ENCODE measurements at places on chromosomes 3 and 15. TPM values are rescaled to one million over a fixed set of nuclear protein-coding genes. Genes with fewer than 3 reads are reported as not detected.
A peak's percentile ranks its signal among the peaks of the same experiment; 100 is the strongest.

- no peak for DNase-seq
Measured at GRCh38 chr3:12278566-12278965, 10.3 kb upstream of the PPARG start.

GRCh38 chr15:74242441-74243185 is 6.5 kb downstream of the CCDC33 start:
- DNase-seq = no peak

CNTN3 gene
- total RNA-seq = 1.8 TPM

STRIT1 gene
- total RNA-seq = not detected

DNA sequence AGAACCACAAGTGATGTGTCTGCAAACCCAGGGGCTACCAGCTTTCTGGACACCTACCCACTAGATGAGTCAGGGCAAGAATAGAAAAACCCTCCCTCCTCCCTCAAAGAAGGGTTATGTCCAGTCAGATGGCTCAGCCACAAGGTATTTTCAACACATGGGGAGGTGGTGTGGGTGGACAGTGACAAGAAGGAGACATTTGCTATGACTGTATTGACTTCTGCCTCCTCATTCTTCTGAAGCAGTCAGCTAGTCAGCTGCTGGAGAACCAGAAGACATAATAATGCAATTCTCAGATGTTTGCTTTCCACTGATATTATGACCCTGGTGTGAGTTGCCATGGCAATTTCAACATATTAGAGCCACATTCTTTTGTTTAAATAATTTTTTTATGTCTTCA is 66.7 kb upstream of the GOLGA8B start:
- no peak for DNase-seq

- no peak for DNase-seq
Measured at GRCh38 chr3:72439321-72440183, 408.7 kb downstream of the SHQ1 start.

- DNase-seq = no peak
Measured at GRCh38 chr3:37645517-37646380, 215.9 kb upstream of the CTDSPL start.

- DNase-seq = no peak
Measured at GRCh38 chr15:74802862-74803447, 9.7 kb upstream of the LMAN1L start.

DNA sequence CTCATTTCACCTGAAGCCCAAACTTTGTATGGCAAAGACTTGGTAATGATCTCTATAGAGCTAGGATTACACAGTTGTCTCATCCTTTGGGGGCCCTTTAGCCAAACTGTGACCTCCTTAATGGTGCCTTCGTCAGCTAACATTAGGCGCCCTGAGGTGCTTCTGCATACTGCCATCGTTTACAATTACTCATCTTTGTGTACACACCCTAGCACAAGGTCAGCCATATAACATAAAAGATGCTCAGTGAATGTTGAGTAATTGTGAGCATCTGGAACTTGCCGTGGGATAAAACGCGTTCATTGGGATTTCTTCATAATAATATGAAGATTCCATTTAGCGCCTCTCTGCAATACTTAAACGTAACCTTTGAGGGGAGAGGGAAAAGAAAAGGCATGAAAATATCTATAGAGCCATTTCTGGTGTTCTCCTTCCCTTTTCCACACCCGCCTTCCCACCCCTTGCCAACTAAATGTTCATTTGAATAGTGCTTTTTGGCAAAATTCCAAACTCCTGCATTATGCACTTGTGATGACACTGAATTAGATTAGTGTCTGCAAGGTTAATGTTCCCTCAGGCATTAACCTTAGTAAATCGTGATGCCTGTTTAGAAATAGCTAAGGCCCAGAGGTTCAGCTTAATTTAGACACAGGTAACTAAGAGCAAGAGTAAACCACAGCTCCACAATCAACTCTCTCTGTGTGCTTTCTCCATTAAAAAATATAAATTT is 990 bp upstream of the ZNF148 start:
- no peak for DNase-seq

SAXO2 gene
- 1.5 TPM for total RNA-seq

GRCh38 chr15:50210462-50211157 is 28.6 kb downstream of the SLC27A2 start:
- DNase-seq = no peak

- DNase-seq = no peak
Measured at GRCh38 chr15:96087180-96087884, 243.2 kb upstream of the NR2F2 start.

- no peak for DNase-seq
Measured at GRCh38 chr15:101145362-101145761, 106.5 kb downstream of the CHSY1 start.

DNA sequence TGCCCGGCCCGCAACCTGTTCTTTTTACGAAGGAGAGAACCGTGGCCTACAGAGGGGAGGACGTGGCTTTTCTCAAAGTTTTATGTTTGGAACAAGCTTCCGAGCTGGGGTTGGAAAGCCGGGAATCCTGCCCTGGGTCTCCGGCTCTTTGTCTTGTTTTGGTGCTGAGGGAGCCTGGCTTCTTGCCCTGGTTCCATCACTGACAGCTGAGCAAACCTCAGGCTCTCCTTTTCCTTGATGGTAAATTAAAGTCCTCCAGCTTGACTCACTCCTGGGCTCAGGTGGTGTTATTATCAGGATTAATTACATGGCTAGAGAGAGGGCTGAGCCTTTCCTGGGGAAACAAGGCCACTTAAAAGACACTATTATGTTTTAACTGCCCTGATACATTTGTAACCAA is 289.5 kb upstream of the RGMA start:
- no peak for DNase-seq

SYNPR gene
- not detected for total RNA-seq

- no peak for DNase-seq
Measured at GRCh38 chr3:89260721-89261120, 153.3 kb downstream of the EPHA3 start.

NR1I2 gene
- total RNA-seq = 0.87 TPM

- DNase-seq = no peak
Measured at GRCh38 chr15:78233496-78233895, 869 bp downstream of the ACSBG1 start.

- DNase-seq = no peak
Measured at GRCh38 chr15:82970696-82971095, 15.3 kb upstream of the RAMAC start.

CPNE9 gene
- total RNA-seq = not detected

DNA sequence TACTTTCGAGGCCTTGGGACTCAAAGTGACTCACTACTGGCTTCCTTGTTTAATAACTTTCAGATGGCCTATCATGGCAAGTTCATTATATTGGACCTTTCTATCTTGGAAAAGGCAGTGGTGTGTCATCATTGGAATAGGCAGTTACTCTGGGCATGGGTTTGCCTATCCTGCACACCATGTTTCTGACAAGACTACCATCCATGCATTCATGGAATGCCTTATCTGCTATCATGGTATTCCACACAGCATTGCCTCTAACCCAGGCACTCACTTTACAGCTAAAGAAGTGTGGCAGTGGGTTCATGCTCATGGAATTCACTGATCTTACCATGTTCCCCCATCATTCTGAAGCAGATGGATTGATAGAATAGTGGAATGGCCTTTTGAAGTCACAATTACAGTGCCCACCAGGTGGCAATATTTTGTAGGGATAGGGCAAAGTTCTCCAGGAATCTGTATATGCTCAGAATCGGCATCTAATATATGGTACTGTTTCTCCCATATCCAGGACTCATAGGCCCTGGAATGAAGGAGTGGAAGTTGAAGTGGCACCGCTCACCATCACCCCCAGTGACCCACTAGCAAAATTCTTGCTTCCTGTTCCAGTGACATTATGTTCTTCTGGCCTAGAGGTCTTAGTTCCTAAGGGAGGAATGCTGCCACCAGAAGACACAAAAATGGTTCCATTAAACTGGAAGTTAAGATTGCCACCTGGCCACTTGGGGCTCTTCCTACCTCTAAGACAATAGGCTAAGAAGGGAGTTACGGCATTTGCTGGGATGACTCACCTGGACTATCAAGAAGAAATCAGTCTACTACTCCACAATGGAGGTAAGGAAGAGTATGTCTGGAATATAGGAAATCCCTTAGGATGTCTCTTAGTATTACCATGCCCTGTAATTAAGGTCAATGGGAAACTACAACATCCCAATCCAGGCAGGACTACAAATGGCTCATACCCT is 1161.4 kb downstream of the SI start:
- DNase-seq = no peak

CLDN18 gene
- total RNA-seq = not detected

GRCh38 chr15:78170848-78171773 is 21.9 kb downstream of the IDH3A start:
- DNase-seq = no peak

DNA sequence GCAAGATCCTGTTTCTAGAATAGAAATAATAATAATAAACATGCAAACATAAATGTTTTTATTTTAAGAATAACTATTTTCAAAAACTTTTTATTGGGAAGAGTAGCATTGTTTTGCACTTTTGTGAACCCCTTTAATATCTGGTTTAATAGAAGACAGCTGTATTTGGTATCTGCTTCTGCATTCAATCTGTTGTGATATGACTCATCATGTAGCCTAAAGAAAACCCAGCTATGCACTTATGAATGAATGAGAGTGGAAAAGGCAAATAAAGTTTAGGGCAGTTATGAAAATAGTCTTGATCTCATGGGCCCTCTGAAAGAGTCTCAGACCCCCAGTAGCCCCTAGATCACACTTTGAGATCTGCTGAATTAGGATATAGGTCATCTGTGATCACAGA is 100.4 kb upstream of the PPP2R3A start:
- DNase-seq = no peak

DNA sequence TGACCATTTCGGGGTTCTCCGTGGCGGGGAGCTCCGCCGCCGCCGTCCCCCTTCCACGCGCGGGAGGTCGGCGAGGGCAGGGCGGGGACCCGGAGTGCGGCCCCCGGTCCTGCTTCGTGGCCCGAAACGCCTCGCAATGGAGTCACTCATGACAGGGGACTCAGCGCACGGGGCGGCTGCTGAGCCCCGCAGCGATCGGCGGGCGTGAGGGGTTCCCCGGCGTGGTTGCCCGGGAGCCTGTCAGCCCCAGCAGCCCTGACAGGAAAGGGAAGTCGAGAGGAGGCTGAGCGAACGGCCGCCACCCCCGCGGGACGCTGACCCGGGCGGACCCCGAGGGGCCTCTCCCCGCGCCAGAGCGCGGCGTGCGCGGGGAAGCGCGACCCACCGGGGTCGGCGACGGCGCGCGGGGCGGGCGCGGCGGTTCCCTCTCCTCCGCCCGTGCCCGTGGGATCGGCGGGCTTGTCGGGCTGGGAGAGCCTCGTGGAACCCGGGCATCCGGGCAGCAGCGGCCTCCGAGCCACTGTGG is 564 bp upstream of the PIGZ start:
- DNase-seq = no peak

DNA sequence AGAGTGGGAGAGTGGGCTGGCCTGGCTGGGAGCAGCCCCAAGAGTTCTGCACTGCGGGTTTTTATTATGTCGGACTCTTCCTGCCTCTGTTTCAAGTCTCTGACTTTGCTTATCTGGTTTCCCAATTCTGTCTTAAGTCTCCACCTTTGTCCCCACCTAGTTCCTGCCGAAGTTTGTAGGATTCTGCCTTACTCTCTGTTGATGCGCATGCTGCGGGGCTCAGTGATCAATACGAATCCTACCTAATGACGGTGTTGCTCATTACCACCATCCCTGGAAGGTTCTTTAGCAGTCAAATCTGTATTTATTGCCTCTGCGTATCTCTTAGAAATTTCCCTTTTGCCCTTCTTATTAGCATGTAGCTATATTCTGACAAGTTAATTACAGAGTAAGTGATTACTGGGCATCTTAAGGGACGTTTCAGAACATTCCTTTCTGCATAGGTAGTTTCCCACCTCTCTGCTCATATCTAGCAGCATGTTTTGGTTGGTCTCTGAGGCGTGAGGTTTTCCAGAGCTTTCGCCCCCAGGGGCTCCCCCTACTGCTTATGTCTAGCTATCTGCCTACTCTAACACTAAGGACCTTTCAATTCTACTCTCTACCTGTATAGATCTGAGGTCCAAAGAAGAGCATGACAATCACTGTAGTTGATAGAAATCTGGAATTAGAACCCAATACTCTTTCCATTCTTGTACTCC is 236.0 kb upstream of the EIF1B start:
- DNase-seq = no peak

GRCh38 chr3:150238995-150239619 is 169.0 kb upstream of the TSC22D2 start:
- DNase-seq = no peak

EXD1 gene
- not detected for total RNA-seq

GRCh38 chr3:9422712-9423424 is 25.5 kb downstream of the SETD5 start:
- DNase-seq = peak; percentile 70

GRCh38 chr3:37093481-37093880 is 80.9 kb downstream of the LRRFIP2 start:
- no peak for DNase-seq

SLC2A2 gene
- total RNA-seq = not detected

CLSTN2 gene
- 13.4 TPM for total RNA-seq

XCR1 gene
- total RNA-seq = not detected
